Right forelimb (tissue), 1 donor: ENCODE measurements at places on chromosomes 4 and X.

GRCh38 chr4:7062816-7063215 lies 5.0 kb downstream of the GRPEL1 start:
- no peak for DNase-seq

DNA sequence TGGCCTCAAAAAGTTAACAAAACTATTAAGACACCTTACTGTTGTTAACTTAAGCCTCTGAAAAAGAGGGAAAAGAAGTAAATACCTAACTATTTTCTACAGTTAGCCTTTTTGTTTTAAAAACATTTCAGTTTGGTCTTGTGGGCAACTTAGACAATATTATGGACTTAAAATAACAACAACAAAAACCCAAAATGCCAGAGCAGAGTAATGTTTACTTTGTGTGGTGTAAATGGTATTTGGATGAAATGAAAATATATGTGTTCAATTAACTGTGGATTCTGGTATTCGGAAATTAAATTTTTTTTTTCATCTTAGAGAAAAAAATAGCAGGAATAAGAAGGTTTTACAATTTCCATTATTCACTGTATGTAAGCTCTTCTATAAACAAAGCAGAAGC lies 79.6 kb upstream of the NPNT start:
- no peak for DNase-seq

DNA sequence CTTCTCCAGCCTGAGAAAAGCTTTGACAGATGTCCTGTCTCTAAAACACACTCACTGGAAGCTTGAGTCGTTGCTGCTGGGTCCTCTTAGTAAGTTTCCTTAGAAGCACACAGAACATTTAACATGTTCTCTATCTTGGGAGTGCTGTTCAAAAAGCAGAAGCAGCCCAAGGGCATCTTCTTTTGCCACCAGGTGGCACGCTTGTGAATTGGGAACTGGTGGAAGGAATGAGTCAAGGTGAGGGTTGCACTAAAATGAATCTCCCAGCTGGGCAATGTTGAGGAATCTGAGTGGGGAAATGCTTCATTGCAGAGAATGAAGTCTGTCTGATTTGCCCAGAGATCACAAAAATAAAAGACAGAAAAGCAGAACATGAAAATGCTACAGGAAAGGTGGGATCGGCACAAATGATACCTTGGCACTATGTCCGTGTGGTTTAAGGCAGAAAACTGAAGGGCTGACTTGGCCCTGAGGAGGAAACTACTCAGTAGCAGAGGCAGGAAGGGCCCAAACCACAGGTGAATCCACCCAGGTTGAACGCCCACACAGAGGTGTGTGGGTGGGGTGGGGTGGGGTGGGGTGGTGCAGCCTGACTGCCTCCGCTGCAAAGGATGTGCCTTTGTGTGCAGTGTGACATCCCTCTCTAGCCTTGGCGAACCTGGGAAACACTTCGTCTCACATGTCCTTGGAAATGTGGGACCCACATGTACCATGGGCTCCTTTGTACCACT lies 26.0 kb downstream of the KIT start:
- no peak for DNase-seq

GRCh38 chrX:44669626-44670025 lies 127.0 kb upstream of the FUNDC1 start:
- no peak for DNase-seq

GRCh38 chr4:5893591-5893990 lies 705 bp upstream of the CRMP1 start:
- DNase-seq, result no peak

GRCh38 chrX:88613338-88613737 lies 133.7 kb upstream of the CPXCR1 start:
- no peak for DNase-seq

- DNase-seq, result no peak
Measured at GRCh38 chr4:61921920-61922319, 721.8 kb downstream of the ADGRL3 start.

GRCh38 chr4:120869613-120870278 lies 52.8 kb downstream of the PRDM5 start:
- no peak for DNase-seq

DNA sequence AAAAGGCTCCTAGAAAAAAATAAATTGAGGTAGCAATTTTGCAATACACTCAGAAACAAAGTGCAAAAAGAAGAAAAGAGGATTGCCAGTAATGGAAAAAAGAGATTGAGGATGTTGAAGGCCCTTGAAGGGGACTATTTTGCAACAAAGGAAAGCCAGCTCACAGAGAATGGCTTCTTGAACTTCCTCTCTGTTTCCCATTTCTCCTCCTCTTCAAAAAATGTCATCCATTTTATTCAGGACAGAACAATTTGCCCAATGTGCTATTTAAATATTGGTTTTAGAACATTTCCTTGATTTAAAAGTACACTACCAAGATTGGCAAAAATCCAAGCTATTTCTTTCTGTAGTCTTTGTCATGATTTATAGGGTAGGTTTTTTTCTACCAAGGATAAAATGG lies 60.2 kb downstream of the GASK1B start:
- DNase-seq, result no peak

DNA sequence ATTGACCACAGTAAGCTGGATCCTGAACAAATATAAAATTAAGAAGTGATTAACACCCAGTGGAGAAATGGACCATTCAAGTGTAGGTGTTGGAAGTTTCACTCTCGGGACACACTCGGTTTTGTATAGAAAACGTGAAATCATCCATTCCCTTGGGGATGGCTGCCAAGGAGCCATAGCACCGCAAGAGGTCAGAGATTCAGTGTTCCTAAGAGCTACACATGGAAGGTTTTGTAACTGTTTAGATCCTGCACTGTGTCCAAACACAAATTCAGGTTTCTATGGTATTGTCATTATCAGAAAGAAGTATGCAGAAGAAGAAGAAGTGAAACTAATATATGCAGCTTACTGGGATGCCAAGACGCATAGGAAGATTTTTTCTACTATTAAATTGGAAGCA lies 281.0 kb downstream of the LDB2 start:
- DNase-seq, result no peak

GRCh38 chr4:70712604-70713452 lies 8.9 kb upstream of the RUFY3 start:
- no peak for DNase-seq

GRCh38 chr4:153906231-153906630 lies 117.3 kb upstream of the SFRP2 start:
- DNase-seq, result no peak

GRCh38 chrX:37847733-37848197 lies 394 bp upstream of the DYNLT3 start:
- no peak for DNase-seq

- DNase-seq, result no peak
Measured at GRCh38 chr4:183918696-183919095, 13.6 kb downstream of the STOX2 start.

DNA sequence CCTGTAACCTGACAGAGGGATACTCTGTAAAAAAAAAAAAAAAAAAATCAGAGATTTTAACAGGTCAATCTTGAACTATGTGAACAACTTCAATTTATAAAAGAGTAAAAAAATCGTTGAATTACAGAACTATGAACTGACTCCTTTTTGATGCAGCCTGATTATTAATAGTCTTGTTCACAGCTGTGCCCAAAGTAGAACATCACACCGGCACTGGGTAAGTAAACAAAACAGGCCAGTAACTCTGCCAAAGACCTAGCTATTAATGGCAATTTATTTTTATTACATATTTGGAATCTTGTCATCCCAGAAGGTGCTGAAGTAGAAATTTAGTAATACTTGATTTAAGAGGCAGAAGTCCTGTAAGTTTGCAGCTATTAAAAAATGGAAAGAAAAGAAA lies 31.4 kb downstream of the CPE start:
- DNase-seq, result no peak

GRCh38 chr4:125091541-125091940 lies 223.2 kb upstream of the FAT4 start:
- no peak for DNase-seq

DNA sequence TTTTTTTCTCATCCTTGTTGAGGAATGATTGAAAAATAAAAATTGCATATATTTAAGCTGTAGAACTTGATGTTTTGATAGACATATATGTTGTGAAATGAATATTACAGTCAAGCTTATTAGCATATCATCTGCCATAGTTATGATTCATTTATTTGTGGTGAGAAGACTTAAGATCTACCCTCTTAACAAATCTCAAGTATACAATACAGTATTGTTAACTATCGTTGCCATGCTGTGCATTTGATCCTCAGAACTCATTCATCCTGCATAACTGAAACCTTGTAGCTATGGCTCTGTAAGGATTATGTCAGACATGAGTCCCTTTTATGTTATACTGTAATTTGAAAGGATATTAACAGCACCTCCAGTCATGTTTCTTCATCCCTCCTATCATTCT lies 2045.3 kb downstream of the ARAP2 start:
- no peak for DNase-seq

DNA sequence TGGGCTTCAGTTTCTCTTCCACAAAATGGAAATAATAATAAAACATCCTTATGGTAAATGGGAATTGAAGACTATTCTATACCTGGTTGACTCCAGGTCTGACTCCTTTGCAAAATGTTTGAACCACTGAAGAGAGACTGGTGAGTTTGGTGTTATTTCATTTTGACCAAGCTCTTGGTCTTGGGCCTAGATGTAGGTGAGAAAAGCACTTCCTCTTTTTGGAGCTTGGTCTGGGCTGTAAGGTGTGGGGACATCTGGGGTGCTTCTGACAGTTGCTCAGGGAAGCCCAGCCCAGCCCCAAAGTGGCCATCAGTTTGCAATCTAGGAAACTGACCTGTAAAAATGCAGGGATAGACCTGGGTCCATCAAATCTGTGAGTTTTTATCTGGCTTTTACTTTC lies 26.8 kb upstream of the SOD3 start:
- no peak for DNase-seq

GRCh38 chrX:97060020-97060419 lies 176.3 kb downstream of the RPA4 start:
- DNase-seq, result no peak

DNA sequence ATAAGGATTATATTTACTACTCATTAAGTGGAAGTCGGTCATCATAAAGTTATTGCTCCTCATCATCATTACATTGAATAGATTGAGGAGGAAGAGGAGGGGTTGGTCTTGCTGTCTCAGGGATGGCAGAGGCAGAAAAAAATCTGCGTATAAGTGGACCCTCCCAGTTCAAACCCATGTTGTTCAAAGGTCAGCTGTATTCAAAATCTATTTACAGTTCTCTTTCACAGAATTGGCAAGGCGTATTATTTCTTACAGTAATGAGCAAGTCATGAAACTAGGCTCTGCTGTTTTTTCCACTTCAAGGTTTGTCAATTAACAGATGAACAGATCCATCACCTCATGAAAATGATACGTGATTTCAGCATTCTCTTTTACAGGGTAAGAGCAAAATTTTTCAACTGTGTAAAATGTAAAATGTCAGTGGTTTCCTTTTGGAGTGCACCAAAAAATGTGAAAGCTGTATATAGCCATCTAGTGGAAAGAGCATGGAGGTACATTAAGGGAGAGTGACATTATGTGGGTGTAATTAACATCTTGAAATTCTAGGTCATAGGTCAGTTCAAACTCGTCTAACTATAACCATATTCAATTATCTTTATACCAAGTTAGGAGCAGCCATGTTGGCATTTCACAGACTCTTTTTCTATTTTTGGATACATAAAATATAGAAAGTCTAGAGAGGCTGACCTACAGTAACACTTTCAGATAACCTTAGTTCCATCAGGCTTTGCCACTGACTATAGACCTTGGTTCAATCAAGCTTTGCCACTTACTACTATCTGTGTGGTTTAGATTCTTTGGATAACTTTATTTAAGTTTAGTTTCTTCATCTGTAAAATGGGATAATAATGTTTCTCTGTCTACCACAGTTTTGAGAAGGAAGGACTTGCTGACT lies 30.1 kb downstream of the NEIL3 start:
- no peak for DNase-seq

GRCh38 chr4:186739802-186740434 lies 16.3 kb upstream of the FAT1 start:
- DNase-seq, result no peak

DNA sequence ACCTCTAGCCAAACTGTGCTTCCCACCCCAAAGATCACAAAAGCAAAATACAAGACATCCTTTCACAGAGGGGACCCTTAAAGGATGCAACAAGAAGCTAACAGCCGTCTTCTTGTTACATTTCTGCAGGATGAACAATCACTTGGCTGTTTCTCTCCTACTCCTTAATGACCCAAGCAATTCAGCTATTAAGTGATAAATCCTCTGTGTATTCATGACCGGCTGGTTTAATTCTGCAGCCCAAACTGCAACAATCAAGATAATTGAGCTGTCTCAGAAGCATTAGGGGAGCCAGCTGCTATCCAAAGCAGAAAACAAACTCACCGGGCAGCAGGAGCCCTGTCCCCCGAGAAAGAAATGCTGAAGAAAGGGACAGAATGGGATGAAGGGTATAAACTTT lies 85.9 kb upstream of the ACSL4 start:
- no peak for DNase-seq

- DNase-seq, result no peak
Measured at GRCh38 chrX:136773648-136774047, 7.1 kb downstream of the ARHGEF6 start.

DNA sequence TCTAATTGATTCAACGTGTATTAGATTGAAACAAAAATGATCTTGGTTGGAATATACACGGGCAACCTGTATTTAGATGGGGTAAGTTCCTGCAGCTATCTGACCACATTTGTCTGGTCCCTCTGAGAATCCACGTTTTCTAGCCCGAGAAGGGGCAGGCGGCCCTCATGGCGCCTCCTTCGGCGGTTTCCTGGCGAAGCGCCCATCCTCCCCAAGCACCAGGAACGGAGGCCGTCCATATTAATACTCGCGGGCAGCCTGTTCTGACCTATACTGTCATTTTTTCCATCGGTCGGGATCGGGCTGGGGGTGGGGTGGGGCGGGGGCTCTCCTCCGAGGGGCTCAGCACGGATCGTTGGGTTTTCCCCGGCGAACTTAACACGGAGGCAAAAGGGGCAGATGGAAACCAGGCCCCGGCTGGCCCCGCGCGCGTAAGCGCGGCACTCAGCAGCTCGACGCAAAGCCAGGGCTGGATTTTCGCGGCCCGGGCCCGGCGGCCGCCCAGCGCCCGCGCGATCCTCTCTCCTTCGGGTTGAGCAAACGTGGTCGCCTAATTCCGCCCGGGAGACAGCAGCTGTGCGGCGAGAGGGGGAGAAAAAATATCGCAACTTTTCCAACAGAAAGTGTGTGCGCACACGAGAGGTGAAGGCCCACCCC lies 77.2 kb upstream of the BCOR start:
- peak; percentile 82 for DNase-seq

DNA sequence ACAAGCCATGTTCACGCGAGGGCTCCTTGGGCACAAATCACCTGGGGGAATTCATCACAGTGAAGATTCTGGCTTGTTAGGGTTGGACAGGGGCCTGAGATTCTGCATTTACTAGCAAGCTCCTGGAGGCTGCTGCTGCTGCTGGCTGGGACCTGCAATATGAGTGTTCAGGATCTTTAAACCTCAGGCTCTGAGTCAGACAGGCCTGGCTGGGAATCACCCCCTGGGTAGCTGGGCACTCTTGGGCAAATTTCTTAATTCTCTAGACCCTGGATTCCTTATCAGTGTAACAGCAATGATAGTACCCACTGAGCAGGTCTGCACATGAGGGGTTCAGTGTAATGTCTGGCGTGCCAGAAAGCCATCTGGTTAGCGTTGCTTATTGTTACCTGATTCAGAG lies 101.5 kb downstream of the DHX15 start:
- no peak for DNase-seq

- DNase-seq, result no peak
Measured at GRCh38 chr4:98560321-98560720, 98.1 kb downstream of the TSPAN5 start.
